ENCODE measurements at places on chromosomes 13 and 19.

GRCh38 chr19:10238172-10238783, 7.1 kb upstream of the S1PR2 start:
- DNase-seq: no peak

- no peak for DNase-seq
Measured at GRCh38 chr19:10335352-10335985, 2.1 kb upstream of the RAVER1 start.

GRCh38 chr19:35211545-35212230, 16.9 kb downstream of the FAM187B start:
- DNase-seq: peak; percentile 72

GRCh38 chr19:18251587-18252369, 22.5 kb downstream of the IQCN start:
- DNase-seq: peak; percentile 86

- DNase-seq: no peak
Measured at GRCh38 chr13:103100830-103101229, 34.6 kb upstream of the SLC10A2 start.

DNA sequence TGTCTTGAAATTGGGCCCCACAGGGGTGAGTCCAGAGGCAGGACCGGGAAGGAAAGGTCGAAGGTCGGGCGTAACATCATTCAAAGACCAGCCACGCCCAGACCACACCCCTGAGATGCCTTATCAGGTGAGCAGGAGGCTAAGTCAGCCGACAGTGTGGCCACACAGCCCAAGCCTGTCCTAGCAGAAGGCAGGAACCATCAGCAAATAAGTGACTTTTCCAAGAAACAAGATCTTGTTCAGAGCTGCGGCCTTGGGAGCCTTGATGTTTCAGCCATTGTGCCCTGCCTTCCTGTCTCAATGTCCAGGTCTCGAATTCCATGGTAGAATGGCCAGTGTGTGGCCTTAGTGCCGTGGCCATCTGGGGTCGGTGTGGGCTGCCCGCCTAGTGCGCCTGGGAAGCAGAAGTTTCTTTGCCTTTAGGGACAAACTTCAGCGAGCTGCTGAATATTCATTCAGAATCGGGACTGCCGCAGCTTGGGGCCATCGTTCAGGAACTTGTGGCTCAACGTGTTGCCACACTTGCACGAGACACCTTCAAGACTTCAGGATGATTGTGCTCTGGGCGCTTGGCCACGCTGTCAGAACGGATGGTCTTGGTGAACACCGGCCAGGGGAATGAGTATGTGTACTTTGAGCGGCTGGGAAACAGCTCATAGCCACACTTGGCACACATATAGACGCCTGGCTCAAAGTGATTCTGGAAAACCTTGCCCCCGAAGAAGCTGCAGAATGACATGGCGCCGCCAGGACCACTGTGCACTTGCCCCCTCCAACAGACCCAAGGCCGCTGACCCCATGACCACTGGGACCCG, 6.1 kb upstream of the IFNL4 start:
- no peak for DNase-seq

- no peak for DNase-seq
Measured at GRCh38 chr13:38952827-38953226, 37.8 kb downstream of the STOML3 start.

GRCh38 chr19:53432088-53432661, 391 bp downstream of the ZNF761 start:
- DNase-seq: no peak

GRCh38 chr19:53907690-53908089, 1.4 kb upstream of the CACNG7 start:
- no peak for DNase-seq

GRCh38 chr13:33483471-33483870, 197.9 kb upstream of the STARD13 start:
- no peak for DNase-seq
